ENCODE measurements at places on chromosomes 12 and 14.

DNA sequence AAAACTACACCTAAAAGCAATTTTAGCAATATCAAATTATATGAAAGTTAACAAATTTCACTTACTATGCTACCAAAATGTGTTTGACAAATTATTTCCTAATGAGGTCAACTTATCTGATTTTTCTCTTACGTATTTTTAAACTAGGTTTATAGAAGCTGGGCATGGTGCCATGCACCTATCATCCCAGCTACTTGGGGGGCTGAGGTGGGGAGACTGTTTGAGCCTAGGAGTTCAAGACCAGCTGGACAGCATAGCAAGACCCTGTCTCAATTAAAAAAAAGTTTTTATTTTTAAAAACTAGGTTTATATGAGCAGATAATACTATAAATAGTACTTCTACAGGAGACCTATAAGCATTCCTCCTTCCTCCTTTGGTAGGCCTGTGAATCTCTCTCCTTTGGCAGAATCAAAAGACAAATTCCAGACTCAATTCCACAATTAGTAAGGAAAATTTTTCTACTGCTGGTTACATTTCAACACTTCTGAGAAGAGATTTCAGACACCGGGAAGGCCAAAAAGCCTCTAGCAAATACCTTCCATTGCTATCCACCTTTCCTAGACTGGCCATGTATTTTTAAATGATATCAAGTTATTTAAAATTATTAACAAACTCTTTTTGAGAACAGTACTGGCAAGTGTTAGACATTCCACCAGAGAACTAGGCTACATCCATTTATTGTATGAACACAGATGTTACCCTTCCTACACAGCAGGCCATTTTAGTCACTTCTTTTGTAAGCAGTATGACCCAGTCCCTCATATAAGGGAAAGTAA lies 34.4 kb downstream of the CDK17 start:
- DNase-seq: no peak

DNA sequence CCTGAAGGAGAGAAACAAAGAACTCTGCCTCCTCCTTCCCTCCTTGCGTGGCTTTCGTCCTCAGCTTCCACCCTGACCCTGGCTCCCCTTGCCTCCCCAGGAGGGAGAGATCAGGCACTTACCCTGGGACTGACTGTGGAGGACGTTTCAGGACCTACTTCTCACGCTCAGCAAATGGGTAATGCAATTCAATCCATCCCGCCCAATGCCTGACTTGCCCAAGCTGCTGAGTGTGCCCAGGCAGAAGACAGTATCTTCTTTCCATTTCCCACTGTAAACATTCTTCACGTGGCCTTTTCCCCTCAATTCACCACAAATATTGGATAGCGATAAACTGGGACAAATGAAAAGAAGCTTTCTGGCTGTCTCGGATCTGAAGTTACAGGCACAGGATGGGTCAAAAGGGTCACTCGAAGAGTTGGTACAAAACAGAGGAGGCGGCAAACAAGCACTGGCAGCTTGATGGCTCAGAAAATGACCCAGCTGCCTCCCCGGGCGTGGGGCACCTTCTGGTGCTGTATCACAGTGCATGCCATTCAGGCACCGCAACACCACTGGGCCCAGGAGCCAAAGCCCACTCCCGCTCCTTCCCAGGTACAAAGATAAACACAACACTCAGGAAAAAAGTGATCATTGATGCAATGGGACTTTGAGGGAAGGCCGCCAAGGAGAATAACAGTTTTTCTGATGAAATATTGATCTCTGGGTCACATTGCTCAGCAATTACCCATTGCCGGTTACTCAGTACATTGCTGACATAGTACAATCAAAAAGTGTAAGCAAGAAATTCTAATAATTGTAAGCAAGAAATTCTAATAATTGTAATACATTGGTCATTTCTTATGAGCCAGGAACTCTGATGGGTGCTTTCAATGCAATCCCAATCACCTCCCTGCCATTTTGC lies 65.8 kb downstream of the TRIM9 start:
- DNase-seq: no peak

DNA sequence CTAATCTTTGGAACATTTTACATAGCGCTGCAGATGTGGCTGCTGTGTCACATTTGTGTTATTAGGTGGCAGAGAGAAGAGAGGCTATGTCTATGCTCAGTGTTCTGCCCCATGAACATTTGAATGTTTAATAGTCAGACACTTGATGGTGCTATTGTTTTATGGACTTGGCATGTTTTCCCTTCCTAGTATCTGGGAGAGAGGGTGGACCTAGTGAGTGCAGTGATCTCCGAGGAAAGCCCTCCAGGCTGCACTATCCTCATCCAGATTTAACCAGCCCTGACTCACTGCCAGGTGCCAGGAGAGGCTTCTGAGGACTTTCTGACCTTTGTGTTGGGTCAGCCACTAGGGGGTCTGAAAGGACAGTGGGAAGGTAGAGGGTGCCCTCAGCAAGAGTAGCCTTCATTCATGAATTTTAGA lies 24.3 kb downstream of the ZFC3H1 start:
- no peak for DNase-seq

DNA sequence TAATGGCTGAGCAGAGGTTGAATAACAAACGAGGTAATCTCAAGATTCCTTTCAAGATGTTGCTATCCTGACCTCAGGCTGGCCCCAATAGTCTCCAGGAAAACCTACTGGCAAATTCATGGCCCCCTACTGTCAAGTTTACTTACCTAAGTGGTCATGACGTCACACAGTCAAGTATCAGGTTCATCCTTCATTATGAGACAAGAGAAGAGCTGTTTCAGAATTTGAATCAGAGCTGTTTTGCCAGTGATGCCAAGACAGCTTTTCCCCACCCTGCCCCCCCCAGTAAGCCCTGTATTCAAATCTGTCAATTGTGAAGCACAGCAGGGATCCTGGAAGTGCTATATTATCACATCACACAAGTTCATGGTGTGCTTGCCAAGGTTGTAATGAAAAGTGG lies 509.6 kb downstream of the NOVA1 start:
- DNase-seq: no peak

DNA sequence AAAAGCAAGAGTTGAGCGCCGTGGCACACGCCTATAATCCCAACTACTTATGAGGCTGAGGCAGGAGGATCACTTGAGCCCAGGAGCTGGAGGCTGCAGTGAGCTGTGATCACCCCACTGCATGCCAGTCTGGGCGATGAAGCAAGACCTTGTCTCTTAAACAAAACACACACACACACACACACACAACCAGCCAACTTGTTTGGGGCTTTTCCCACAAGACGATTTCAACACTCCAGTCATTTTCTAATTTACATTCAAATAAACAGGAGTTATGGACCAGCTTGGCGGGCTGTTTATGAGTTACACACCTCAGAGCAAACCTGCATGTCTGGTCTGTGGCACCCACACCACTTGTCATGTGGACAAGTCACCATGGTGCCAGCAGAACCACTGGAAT lies 6.7 kb downstream of the GLTP start:
- no peak for DNase-seq

GRCh38 chr12:38775457-38775856 lies 129.9 kb downstream of the CPNE8 start:
- DNase-seq: no peak

DNA sequence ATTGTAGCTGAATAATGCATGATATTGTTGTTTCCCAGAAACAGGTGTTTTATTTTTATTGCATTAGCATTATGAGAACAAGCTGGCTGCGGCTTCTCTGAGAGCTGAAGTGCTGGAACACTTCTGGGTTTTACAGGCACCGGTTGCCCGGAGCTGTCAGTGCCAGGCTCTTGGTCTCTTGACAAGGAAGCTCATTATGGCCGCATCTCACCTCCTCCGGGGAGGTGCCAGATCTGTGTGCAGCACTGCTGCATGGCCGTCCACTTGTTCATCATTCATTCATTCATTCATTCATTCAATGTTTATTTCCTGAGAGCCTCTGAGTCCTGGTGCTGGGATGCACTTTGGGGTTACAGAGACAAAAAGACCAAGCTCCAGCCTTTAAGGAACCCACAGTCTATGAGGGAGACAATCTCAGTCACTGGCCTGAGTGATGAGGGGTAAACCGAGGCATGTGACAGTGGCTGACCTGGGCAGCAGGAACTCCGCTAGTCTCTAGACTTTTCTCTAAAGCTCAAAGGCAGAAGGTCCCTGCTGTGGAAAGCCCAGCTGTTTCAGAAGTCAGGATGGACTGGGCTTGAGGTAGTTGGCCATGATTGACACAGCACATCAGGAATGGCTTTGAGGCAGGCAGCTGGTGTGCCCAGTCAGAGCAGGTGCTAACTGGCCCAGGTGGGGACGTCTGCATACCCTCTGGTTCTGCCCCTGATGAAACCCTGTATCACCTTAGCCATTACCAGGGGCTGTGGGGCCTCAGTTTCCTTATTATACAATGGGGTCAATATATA lies 181.0 kb downstream of the ADGRD1 start:
- no peak for DNase-seq

- no peak for DNase-seq
Measured at GRCh38 chr14:87999277-87999676, 5.7 kb upstream of the GPR65 start.

DNA sequence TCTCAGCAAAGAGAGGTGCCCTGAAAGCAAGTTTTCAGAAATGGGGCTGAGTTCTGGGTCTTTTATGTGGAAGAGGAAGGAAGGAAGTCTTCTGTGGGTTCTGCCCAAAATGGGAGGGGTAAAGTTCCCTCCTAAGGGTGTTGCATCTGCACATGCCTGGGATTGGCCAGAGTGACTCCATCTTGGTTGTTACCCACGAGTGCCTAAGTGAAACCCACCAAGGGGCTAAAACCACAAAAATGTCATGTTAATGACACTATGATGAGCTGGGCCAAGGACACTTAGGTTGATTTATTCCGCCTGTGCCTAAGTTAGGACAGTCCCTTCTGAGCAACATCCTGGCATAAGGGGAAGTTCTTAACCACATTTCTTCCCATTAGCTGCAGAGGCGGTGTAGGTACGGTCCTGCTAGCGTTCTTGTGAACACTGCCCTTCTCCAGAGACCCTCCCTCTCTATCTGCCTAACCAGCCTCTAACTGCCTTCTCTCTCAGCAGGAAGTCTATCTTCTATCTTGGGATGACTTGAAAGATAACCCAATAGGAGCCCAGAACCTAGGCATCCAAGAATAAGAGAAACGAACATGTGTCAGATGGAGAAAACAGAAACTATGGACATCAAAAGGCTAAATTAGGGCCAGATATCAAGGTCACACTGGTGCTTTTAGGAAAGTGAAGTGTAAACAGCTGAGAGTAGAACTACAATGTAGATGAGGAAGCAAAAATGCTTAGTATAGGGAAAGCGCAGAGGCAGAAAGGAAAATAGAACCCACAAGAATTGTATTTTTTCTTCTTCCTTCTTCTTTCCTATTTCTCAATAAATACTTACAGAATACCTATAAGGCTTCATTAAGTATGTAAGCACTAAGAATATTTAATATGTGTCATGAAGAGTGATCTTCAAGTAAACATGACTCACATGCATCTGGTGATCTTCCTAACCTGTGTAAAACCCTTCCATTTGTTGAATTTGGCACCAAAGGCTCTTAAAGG lies 104.2 kb upstream of the AMN1 start:
- no peak for DNase-seq

DNA sequence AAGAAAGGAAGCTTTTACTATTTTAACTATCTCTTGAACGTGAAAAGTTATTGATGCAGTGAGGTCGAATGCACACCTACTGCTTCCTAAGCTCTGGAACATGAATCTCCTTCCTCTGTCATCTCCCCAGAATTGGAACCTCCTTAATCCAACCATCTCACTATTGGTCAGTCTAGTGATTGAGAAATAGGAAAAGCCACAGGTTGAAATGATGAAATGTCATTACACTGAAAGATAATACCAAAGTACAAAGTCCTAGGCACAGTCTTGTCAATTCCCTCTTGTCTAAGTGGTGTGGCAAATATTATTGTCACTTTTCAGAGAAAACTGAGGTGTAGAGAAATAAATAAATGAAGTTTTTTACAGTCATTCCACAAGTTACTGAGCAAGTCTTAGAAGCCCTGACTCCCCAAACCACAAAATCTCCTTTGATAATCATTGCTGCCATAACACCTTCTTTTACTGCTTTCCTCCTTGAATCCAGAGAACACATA lies 19.5 kb upstream of the HIGD1C start:
- DNase-seq: no peak

DNA sequence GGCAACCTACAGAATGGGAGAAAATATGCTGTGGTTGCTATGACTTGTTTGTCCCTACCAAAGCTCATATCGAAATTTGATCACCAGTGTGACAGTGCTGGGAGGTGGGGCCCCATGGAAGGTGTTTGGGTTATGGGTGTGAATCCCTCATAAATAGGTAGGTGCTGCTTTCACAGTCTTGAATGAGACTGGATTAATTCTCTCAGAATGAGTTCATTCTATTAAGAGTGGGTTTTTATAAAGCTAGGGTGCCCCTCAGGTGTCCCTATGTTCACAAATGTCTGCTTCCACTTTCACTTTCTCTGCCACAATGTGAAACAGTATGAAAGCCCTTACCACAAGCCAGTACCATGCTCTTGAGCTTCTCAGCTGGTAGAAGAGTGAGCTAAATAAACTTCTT lies 133.5 kb downstream of the CPNE8 start:
- DNase-seq: no peak

GRCh38 chr12:115763982-115764621 lies 513.4 kb downstream of the MED13L start:
- DNase-seq: no peak

DNA sequence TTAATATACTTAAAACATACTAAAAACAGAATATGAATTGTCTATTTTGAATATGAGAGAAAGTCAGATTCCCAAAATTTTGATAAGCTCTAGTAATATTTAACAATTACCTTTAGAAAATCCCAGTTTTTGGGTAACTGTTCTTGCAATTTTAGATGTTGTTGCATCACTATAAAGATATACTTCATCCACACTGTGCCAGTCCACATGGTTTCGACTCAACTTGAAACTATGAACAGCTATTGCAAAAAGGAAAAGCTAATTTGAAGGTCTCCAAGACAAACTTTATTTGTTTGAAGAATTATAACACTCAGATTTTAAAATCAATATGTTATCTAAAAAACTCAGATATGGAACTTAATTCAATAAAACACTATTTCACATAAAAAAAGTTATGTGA lies 59.9 kb downstream of the DDHD1 start:
- DNase-seq: no peak

- DNase-seq: no peak
Measured at GRCh38 chr12:95077341-95077740, 3.9 kb upstream of the NR2C1 start.

DNA sequence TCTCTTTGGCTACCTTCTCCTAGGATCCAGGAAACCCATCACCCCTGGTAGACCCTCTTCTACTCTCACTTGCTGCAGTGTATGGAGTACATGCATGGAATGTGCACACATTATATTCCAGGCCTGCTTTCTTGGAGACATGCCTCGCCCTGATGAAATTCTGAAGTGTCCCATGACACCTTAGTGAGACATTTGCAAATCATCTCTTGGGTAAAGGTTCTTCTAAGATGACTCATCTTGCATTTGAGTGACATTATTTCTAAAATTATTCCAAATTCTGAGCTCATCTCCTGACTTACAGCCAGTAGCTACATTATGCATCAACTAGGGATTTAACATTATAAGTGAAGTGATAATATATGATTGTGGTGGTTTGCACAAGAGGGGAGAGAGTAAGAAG lies 49.8 kb downstream of the SDR9C7 start:
- no peak for DNase-seq

- no peak for DNase-seq
Measured at GRCh38 chr14:22556990-22557623, 31.9 kb downstream of the DAD1 start.

GRCh38 chr12:62484233-62484632 lies 17.6 kb downstream of the MON2 start:
- DNase-seq: no peak

GRCh38 chr12:91093341-91093740 lies 18.0 kb downstream of the LUM start:
- DNase-seq: no peak
